Mammary epithelial cell (primary cell): ENCODE measurements at places on chromosomes 13 and 19.

DNA sequence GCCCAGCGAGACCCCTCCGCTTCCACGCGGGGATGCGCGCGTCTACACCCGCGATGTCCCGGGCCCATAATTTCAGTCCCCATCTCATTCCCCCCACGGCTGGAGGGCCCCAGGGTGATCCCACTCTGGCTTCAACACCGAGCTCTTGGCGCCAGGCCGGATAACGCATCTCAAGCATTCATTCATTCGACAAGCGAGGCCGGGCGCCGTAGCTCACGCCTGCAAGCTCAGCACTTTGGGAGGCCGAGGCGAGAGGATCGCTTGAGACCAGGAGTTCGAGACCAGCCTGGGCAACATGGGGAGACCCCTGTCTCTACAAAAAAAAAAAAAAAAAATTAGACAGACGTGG is 5.9 kb downstream of the ANGPTL6 start:
- no peak for DNase-seq

DNA sequence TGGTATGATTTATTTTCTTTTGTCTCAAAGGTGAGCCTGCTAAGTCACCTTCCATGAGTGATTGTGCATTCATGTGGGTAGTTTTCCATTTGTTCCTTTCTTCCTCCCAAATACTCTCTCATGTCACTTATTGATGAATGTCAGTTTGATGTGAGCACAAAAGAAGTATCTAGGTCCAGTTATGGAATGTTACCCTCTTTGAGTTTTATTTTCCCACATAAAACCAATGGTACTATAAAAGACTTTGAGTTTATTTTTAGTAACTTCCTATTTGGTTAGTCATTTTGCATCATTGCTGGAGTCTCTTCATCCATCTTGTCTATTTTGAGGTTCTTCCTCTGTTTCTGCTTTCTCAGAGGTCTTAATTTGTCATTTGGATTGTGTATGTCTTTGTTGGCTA is 321.3 kb downstream of the GPC6 start:
- DNase-seq: no peak

DNA sequence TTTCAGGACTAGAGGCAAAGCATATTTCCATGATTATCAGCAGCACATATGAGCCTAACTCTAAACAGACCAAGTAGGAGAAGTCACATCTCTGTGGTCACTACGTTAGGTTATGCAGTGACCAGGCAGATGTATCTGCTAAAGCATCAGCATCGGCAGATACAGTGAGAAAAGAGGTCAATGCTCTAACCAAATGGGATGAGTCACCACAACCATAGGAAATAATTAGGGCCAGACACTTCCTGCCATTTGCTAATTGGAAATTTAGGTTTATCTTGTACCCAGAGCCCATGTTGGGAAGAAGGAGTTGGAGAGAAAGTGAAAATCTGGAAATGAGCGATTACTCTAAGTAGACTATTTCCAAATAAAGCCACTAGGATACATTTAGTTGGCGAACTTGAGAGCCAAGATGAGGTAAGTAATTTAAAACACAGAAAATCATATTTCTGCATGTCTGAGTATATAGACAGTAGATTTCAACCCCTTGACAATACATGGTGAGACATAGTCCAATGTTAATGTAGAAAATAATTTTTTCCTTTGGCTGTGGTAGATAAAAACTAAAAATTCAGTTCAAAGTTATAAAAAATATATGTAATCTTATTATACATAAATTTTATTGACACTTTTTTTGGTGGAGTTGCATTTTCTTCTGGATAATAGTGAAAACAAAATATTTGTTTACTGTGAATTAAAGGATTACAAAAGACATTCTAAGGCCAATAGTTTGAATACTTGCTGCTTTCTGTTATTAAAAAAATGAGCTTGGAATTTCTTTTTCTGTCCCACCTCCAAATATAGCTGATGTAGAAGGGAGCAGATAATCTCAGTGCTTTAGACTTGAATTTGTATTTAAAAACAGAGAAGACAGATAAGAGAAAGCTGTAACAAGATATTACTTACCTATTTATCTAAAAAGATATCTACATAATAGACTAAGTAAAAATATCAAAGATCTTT is 104.4 kb upstream of the CSNK1A1L start:
- no peak for DNase-seq

DNA sequence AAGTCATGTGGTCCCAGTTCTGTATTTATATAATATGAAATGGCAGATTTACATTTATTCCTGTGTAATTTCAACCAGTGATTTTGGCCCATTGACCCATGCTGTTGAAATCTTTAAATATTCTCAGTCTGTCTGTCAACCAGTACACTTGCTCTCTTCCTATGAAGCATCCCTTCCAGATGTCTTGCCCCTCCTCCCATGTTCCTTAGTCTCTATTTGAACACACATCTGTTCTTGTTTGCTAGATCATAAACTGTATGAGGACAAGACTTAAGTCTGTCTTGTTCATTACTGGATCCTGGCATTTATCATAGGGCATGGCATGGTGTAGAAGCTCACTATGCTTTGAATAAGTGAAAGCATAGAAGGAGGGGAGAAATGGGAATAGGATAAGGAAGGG is 34.9 kb downstream of the STARD13 start:
- DNase-seq: no peak

DNA sequence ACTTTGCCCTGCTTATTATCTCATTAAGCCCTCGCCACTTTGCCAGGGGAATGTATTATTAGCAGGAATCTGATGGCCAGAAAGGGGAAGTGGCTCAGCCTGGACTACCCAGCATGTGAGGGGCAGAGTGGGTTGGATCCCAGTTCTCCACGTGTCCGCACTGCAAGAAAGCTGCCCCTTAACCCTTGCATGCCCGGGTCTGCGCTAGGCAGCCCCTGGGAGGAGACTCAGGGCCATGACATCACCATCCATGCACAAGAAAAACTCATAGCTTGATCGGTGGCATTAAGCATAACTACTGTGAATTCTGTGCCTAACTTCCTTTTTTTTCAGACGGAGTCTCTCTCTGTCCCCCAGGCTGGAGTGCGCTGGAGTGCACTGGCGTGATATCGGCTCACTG is 8.9 kb downstream of the CACNG8 start:
- DNase-seq: no peak
